Fibroblast of the aortic adventitia (primary cell): ENCODE measurements at places on chromosomes 1 and 21.

- DNase-seq, result no peak
Measured at GRCh38 chr1:245258271-245258920, 103.6 kb downstream of the KIF26B start.

- DNase-seq, result no peak
Measured at GRCh38 chr1:51612447-51612961, 4.4 kb upstream of the OSBPL9 start.

- no peak for DNase-seq
Measured at GRCh38 chr1:233664804-233665574, 51.1 kb downstream of the KCNK1 start.

DNA sequence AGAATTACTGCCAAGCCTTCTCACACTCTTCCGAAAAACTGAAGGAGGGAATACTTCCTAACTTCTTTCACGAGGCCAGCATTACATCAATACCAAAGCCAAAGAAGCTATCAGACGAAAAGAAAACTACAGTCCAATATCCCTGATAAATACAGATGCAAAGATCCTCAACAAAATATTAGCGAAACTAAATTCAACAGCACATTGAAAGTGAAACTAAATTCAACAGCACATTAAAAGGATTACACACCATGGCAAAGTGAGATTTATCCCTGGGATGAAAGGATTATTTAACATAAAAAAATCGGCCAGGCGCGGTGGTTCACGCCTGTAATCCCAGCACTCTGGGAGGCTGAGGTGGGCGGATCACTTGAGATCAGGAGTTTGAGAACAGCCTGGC, 176.8 kb downstream of the FAF1 start:
- peak; percentile 46 for DNase-seq

GRCh38 chr1:215878843-215879242, 311.7 kb downstream of the KCTD3 start:
- DNase-seq, result no peak

- DNase-seq, result peak; percentile 8
Measured at GRCh38 chr1:160748878-160749269, 9.8 kb downstream of the SLAMF7 start.

GRCh38 chr1:172484252-172484651, 40.4 kb upstream of the PIGC start:
- DNase-seq, result no peak

GRCh38 chr1:116735246-116735645, 19.0 kb upstream of the CD2 start:
- DNase-seq, result no peak
